ENCODE measurements at places on chromosomes 2 and 18.
A peak's percentile ranks its signal among the peaks of the same experiment; 100 is the strongest.

DNA sequence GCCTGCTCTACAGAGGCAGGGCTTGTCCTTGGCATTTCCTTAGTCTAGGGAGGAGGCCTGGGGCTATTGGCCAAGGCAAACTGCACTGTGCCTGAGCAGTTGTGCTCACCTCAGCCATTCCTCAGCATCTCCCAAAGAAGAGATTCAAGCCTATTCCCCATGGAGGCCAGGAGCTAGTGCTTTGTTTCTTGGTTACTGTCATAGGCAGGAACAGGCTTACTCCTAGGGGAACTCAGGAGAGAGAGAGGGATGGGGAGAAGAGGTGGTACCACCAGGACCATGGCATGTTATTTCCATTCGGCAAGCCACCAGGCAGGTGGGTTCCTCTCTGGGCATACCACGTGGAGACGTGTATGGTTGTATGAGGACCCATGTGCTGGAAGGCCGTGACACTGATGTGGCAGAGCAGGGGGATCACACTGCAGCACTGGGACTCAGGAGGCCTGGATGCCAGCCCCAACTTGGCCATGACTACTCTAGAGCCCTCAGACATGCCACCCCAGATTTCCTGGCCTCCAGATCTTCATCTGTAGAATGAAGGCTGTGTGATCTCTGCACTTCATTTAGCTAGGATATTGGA lies 233.7 kb downstream of the LOXHD1 start:
- no peak for DNase-seq

- DNase-seq = no peak
These were observed 200.2 kb downstream of the TPGS2 start for GRCh38 chr18:36628435-36629137.

GRCh38 chr18:13642440-13642827 lies 83.9 kb downstream of the FAM210A start:
- DNase-seq = no peak

- DNase-seq = no peak
These were observed 28.5 kb upstream of the LAMA1 start for GRCh38 chr18:7146067-7146466.

- DNase-seq = no peak
These were observed 13.6 kb downstream of the IMPA2 start for GRCh38 chr18:11994703-11995444.

- no peak for DNase-seq
These were observed 90.3 kb downstream of the RPRM start for GRCh38 chr2:153388246-153388645.

DNA sequence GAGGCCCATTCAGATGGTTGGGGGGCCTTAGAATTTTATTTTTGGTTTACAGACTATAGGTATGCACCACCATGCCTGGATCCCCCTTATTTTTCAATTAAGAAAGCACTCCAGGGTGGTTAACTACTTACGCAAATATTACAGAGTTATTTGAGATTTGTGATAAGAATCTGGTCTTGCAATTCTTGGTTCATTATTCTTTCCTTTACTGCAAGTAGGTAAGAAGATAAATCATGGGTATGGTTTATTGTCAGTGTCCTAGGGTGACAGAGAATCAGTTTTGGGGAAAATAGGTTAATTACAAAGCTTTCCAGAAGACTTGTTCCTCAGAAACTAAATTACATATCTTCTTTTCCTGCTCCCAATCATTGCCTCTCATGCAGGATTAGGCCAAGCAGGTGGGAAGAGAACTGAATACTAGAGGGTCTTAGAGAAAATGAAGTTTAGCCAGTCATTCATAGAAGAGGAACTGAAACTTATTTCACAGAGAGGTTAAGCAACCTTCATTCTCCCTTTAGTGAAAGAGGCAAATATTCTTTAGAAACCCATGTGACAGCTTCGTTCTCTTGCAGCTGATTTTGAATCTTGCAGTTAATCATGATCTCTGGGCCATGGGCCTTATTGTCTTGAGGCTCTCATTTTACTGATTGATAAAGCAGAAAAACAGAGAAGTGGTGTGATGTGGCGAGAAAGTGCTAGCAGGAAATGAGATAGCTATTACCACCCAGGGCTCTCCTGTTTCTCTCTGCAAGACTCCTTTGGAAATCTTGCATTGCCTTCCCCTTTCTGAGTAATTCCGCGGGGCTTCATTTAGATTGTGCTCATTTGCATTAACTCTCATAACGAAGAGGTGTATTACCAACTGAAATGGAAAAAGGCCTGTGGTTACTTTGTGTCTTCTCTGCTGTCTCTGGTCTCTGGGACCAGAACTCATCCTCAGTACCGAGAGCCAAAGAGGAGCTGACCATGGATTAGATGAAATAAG lies 44.8 kb upstream of the ARHGAP25 start:
- DNase-seq = no peak

DNA sequence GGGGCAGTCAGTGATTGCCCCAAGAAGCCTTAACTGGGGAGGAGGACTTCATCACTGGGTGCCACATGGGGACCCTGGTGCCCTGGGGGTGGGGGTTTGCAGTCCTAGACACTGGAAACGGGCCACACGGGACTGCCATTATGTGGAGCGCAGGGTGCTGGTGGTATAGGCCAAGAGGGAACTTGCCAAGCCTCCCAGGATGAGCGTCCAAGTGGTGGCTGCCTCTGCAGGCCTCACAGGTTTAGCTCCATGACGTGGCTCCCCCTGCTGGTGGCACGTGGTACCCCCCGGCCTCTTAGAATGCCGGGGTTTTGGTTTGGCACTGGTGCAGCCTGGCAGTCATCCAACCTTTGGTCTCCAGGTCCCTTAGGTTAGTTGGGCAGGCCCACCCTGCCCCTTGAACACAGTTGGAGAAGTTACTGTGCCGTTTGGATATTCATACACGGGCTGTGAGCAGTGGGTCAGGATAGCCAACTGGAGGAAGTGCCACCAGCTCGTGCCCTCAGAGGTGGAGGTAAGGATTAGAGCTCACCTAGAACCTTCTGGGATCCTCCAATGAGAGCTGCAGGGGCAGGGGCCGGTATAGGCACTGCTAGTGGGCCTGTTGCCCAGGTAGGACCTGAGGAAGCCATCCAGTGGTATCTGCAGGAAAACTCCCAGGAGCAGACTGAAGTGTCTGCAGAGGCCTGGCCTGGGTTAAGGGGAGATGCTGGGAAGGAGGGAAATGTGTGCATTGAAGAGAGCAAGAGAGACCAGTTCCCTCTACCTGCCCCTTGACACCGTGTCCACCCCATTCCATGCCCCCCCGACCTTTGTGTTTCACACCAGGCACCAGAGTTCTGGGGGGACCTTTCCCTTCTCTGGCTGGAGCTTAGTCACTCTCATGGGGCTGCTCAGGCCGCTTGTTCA lies 5.7 kb downstream of the PTMA start:
- DNase-seq = peak; percentile 77

DNA sequence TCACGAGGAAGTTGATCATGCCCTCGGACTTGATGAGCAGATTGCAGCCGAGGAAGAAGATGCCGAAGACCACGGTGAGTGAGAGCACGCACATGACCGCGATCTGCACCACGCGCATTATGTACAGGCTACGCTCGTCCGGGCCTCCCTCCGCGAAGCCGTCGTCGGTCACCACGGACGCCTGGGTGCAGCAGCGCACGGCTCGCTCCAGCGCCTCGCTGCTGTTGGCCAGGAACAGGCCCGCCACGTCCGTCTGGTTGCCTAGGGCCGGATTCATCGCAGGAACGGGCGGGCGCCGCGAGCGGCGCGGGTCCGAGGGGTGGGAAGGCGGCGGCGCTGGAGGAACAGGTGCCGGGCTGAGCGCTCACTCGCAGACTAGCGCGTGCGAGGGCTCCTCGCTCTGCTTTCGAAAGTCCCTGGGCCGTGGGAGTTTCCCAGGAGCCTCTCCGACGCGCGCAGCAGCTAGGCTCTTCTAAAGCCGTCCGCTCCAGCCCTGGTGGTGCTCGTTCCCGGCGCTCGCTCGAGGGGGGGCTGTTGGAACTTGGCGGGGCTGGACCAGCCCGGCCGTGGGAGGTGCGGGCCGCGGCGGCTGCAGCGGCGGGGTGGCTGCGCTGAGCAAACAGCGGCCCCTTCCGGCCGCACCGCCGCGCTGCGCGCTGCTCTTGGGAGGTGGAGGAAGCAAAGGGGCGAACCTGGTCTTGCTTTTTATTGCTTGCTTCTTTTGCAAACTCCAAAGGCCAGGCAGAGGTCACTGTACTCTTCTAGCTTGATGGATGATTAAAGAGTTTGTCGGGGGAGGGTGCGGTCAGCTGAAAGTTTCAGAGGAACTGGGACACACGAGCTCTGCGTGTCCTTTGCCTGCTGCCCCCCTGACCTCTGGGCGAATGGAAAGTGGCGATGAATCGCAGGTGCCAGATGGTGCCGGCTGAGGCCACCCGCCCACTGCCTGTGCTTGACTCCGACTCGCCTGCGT lies at the start of gene RPRM:
Gene RPRM (minus strand): TSS at position 474 of the 973 bp plus-strand sequence. CDS start 197 bp downstream, at position 277.
- peak; percentile 81 for DNase-seq

DNA sequence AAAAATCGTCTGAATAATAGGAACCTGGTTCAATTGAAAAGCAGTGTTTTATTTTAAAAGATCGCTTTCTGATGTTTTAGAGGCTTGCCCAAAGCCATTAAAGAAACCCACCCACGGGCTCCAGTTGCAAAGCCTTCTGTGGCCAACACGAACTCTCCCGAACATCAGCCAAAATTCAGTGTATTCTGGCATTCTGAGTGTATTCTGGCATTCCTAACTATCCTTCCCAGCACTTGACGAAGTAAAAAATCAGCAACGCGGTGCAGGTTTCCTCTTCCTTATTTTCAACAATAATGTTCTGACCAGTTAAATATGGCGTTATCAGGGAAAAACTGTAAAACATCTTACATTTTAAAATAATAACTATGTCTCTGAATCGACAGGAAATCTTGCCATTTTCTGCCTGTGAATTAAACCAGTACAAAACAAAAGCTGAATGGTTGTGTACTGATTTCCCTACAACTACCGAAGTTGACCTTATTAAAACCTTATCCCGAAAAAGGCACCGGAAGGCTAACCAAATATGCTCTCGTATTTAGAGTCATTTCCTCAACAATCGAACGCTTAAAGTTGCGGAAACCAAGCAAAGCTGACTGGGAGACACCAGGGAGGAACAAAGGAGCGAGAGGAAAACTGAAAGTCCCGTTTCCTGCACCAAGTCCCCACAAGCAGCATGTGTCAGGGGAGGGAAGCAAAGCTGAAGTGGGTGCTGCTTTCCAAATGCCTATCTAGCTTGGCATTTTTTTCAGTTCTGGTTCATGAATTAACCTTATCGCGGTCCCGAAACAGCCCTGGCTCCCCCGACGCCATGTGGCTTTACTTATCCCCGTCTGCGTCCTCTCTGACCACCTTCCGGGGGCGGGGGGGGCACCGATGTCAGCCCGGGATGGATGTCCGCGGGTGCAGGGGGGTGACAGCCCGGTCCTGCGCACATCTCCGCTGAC lies 44.3 kb downstream of the ZNF516 start:
- DNase-seq = no peak

GRCh38 chr2:221444106-221444505 lies 128.0 kb downstream of the EPHA4 start:
- DNase-seq = no peak
